Stimulated activated CD8-positive, alpha-beta memory T cell treated with anti-CD3 and anti-CD28 coated beads, Interleukin-15, amount 100 ng/mL, for 1 hour (primary cell): ENCODE measurements at places on chromosomes 7 and 10.

- no peak for DNase-seq
These were observed 748 bp downstream of the PHTF2 start for GRCh38 chr7:77799078-77799964.

GRCh38 chr10:15220445-15220844, 52.0 kb upstream of the NMT2 start:
- DNase-seq: no peak

DNA sequence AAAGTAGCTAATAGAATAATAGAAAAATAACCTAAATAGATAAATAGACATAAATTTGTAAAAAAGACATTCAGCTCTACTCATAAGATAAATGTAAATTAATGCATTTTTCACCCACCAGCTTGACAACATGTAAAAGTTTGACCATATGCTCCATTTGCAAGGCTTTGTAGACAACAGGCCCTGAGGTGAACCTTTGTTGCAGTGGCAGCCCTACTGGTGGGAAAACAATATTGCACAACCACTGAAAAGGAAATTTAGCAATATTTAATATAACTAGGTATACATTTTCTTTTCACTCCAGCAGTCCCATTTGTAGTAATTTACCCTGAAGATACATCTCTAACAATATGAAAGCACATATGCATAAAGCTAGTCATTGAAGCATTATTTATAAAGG, 39.0 kb upstream of the ADRA2A start:
- no peak for DNase-seq

DNA sequence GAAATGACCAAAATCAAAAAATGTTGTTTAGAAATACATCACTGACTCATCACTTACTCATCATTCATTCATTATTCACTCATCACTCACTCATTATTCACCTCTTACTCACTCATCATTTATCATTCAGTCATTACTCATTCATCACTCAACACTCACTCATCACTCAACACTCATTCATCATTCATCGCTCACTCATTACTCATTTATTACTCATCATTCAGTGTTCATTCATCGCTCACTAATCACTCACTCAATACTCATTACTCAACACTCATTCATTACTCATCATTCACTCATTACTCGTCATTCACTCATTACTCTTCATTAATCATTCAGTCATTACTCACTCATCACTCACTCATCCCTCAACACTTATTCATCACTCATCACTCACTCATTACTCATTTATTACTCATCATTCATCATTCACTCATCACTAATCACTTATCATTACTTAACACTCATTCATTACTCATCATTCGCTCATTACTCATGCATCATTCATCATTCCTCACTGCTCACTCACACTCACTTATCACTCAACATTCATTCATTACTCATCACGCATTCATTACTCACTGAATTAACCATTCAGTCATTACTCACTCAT, 238.5 kb downstream of the ADARB2 start:
- no peak for DNase-seq

GRCh38 chr7:100824499-100825214, 2.7 kb downstream of the EPHB4 start:
- no peak for DNase-seq

DNA sequence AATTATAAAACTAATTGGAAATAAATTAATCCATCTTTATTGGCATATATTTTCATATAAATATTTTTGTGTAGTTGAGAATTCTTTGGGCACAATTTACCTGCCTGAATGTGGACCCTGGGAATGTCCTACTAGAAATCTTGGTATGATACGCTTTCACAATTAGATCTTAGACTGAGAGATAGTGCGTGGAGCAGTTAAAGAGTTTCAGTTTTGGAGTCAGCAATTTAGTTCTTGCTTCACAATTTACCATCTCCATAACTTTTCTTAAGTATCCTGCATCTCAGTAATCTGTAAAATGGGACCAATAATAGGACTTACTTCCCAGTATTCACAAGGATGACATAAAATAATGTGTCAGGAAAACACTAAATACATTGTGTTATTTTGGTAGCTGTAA, 2.0 kb downstream of the MTPN start:
- no peak for DNase-seq

DNA sequence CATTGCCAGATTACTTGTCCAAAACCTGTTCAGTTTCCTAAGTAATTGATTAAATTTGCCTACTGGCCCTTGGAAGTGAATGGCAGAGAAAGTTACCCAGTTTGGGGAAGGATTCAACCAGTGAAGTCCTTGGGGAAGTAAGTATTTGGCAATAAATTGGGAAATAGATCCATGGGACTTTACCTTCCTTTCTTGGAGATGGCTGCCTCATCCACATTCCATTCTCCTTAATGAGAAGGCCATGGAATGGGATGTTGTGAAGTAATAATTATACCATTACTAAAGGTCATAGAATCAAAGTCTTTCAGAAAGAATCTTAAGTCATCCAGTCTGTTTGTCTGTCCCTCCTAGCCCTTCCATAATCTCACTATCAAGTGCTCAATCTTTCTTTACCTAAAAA, 4.5 kb upstream of the COPG2 start:
- DNase-seq: no peak

DNA sequence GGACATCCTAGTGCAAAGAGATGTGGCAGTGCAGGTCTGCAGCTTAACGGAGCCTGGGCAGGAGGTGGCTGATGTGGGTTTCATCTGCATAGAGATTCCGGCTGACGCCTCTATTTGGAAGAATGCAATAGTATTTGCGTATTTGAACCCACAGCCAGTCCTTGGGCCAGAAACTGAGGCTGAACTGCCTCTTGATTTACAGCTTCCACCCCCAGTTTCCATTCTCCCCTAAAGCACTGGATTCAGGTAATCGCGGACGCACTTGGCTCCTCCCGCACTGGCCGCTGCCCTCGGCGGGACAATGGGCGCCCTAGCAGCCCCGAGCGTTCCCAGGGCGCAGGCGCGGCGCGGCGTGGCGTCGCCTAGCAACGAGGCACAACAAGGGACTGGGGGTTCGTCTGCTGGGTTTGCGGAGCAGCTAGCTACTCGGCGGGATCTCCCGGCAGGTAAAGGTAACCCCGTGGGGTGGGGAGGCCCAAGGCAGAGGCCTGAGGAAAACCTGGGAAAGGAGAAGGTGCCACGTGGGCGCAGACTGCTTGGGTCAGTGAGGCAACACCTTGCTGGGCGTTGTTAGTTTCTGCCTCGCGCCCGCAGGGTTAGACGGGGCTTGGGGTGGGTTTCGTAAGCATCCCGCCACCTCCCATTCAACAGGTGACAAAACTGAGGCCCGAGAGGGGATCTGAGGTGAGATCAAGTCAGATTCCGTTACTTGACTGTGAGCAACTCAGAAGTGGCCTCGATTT, at the start of gene ARMC3:
Gene ARMC3 (plus strand): TSS at position 393 of the 743 bp plus-strand sequence. CDS start 3,944 bp downstream, outside the sequence.
- peak; percentile 32 for DNase-seq

DNA sequence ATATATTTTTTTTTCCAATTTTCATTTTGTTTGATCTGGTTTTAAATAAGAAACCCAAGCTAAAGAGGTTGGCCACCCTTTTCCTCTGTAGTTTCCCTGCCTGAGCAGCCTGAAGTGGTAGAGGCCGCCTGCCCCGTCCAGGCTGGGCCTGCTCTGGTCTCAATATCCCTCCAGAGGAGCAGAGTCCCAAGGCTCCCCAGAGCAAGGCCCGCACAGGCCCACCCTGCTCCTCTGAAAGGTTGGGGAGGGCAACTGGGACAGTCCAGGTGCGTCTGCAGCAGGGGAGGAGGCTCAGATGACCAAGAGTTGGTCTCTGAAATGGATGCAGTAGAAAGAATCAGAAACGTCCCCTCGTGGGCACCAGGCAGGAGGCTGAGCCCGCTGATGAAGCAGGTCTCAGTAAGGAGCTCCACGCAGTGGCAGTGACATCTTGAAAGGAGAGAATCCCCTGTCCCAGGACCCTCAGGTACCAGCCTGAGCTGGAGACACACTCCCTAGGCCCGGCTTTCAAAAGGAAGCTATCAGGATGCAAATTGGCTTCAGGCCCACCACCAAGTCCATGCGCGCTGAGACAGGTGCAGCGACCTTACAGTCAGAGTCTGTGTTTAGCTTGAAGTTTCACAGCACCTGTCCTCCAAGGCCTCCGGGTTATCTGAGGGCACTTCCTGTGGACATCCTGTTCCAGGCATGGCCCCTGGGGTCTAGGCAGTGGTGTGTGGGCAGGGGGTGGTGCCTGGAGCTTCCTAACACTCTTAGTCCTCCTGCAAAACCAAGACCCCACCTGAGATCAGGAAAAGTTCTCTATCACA, 37.7 kb downstream of the EN2 start:
- no peak for DNase-seq

DNA sequence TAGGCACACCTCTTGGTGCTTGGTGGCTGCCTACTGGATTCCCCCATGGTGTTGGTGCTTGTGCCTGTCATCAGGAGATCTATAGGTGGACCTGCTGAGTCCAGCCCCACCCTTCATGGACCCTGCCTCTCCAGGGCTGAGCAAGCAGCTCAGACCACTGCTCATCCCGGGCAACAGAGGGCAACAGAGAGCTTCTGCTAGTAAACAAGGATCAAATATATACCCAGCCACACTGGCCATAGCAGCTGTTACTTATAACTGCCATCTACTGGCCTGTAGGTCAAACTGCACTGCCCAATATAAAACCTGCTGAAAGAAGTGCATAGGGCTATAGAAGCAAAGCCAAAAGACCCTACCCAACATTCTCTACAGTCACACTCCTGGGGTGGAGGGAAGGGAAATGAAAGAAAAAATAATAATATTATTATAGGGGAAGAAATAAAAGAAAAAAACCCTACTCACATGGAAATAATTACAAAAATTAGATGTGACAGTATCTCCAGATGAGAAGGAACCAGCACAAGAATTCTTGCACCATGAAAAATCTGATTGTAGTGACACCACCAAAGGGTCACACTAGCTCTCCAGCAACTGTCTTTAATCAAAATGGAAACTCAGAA, 54.9 kb upstream of the ZNF800 start:
- peak; percentile 3 for DNase-seq

DNA sequence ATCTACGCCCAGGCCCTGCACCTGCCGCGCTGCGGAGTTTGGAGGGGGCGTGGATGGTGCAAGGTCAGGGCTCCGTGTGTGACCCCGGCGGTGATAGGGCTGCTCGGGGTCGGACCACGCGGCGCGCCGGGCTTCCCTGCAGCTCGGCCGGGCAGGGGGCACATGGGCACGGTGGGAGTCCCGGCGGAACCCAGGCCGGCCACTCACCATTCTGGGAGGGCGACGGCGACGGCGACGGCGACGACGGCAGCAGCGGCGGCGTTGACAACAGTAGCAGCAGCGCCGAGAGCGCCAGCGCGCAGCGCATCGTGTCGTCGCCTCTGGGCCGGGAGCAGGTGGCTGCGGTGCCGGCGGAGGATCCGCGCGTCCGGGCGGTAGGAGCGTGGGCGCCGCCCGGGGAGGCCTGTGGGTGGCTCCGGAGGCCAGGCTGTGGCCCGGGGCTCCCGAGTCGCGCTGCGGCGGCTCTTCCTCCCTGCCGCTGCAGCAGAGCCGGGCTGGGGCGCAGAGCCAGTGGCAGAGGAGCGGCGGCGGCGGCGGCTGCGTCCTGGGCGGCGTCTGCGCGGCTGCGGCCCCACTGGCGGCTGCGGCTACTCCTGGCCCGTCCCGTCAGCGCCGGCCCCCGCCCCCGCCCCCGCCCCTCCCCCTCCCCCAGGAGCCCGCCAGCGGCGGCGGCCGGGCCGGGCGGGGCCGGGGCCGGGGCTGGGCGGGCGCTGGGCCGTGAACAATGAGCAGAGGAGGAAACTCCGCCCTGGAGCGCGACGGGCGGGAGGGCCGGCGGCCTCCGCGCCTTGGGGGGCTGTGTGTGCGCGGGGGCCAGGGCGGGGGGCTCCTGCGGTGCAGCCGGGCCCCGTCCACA, at the start of gene PODXL:
Gene PODXL (minus strand): TSS at position 576 of the 856 bp plus-strand sequence. CDS start 269 bp downstream, at position 307.
- DNase-seq: no peak

DNA sequence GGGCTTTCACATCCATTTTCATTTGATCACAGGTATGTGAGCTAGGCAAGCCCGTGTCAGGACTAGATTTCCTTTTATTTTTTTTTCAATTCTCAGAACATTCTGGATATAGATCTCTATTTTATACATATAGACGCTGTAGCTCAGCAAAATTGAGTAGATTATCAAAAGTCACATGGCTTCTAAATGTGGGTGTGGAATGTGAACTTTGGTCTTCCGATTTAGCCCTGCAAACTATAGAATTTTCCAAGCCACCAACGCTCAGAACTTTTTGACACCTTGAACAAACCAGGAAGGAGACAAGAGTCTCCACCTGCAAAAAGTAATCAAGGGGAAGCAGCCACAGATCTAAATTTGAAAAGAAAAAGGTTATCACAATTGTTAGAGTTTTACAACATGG, 15.9 kb upstream of the FFAR4 start:
- no peak for DNase-seq

DNA sequence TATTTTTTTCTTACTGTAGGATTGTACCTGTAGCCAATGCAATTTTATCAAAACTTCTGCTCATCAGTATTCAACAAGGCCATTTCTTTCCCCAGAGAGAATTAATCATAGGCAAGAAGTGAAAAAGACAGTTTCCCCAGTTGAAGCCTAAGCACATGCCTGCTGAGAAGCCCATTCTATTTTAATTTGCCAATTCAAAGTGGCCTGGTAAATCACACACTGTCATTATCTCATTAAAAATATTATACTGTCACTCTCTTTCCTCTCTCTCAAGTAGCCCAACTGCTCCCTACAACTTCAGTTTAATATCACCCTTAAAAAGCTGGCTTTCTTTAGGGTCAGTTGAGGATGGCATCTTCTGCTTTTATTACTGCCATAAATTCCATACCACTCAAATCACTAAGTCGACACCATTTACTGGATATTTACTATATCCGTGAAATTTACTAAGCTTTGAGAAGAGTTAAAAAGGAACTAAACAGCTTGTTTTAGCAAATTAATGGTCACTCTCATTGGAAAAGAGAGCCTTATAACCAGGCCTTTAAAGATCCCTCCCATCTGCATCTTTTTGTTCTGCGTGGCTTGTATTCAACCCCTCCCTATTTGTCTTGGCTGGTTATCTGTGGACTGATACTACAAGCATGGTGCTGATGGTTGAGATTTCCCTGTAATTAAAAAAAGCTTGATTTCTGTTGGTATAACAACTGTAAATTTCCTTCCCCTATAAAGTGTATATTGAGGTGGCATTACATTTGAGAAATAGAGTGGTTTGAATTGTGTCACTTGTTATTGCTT, 30.6 kb downstream of the COL28A1 start:
- no peak for DNase-seq

GRCh38 chr10:110423650-110424049, 74.1 kb upstream of the DUSP5 start:
- DNase-seq: no peak

DNA sequence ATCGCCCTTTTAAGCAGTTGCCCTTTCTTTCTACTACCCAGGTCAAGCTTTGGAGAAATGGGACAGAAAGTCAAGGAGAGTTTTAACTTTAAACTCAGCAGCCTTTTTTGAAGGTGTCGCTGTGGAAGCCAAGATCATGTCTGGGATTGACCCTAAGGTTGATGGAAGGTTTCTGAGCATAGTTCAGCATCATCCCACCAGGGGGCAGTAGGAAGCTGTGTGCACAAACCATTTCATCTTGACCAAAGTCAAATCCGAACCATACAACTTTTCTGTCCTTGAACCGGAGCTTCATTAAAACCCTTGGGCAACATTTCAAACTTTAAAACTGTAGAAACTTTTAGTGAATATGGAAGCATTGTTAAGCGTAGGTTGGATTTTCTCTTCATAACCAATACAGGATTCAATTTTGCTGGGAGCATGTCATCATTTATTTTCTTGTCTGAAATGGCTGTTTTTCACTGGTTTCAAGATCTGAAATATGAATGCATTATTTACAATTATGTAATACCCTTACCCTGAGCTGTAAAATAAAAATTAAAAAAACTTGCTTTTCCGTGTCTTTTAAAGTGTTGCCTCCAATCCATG, 214.4 kb upstream of the KIAA1217 start:
- DNase-seq: no peak
